Stimulated activated CD8-positive, alpha-beta memory T cell treated with anti-CD3 and anti-CD28 coated beads, Interleukin-2, amount 100 ng/mL, for 1 hour (primary cell): ENCODE measurements at places on chromosomes 16 and 17.

DNA sequence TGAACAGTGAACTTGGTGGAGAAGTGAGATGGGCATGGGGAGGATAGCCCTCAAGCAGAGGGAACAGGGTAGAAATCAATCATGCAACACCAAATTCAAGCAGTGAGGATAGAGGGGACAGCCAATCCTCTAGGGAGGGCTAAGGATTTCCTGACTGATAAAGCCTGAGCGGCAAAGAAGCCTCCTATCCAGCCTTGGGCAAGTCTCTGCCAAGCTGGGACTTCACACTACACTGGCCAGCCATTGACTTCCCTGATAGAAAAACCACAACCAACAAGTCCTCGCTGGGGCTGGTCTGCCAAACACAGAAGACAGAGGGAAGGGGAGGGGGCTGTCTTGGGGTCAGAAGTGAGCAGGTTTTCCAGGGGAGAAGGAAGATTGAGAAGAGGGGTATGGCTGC, 2.5 kb upstream of the FBXL19 start:
- no peak for DNase-seq

- DNase-seq, result no peak
Measured at GRCh38 chr17:81843713-81844326, 9.0 kb upstream of the PPP1R27 start.

DNA sequence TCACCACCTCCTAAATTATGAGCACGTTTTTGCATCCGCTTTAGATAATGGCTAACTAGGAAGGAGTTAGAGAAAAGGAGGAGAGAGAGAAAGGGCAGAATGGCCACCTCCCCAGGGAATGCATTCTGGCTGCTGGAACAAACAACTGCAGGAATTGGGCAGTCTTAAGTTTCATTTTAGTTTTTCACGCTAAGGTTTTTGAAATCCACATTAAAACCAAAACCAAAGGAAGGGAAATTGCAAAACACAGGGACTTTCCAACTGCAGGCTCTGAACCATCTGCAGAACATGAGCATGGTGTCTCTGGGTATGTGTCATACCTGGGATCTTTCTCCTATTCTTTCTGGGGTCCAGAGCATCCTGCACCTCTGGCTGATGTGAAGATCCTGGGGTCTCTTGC, 12.1 kb upstream of the CCL8 start:
- DNase-seq, result no peak

GRCh38 chr16:13436641-13437412, 483.1 kb upstream of the ERCC4 start:
- no peak for DNase-seq

DNA sequence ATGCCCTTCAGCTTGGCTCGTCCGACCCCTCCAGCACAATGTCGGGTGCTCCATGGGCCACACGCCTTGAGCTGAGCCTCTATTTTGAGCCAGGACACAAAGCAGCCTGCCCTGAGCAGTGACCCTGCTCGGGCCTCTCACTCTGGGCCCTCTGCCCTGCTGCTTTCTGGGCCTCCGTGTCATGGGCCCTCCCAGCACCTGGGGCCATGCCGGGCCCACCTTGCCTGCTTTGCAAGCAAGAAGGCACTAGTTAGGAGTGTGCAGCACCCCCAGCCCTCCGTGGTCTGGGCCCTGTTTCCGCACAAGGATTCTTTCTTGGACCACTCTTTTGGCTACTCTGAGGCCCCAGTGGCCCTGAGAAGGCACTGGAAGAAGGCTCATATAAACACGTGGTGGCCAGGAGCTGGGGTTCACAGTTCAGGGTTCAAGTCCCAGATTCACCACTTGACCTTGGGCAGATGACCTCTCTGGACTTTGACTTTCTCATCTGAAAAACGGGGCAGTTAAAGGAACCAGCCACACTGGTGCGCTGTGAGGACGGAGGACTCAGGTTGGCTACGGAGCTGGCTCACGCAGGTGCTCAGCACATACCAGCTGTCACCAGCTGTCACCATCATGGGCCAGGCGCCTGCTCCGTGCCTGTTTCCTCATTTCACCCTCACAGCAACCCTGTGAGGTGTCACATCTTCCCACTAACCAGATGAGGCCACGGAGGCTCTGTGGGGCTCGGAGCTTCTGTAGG, 166.0 kb upstream of the GSE1 start:
- no peak for DNase-seq

- DNase-seq, result no peak
Measured at GRCh38 chr17:73267648-73268537, 6.2 kb upstream of the CPSF4L start.

DNA sequence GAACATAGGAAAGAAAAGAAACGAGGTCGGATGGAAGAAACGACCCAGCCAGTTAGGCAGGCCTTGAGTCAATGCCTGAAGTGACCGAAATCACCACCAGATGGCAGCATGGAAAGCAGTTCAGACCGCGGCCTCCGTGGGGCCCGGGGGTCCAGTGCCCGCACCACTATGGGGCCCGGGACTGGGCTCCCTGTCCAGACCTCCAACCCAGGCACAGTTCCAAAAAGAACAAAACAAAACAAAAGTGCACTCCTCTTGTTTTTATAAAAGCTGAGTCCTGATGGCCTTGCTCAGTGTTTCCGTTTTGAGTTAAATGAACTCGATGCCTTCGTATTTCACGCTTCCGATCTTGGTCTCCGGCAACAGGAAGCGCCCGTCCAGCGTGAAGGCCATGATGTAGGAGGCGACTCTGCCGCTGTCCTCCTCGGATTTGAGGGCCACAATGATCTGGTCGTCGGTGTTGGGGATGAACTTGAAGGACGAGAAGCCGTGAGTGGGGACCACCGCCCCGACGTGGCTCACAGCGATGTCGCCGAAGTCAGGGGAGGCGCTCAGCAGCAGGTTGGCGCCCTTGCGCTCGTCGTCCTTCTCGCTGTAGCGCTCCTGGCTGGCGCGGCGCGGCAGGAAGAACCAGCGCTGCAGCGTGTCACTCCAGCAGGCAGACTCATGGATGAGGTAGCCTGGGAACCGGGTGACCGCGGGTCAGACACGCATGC, 13.7 kb upstream of the LGALS3BP start:
- peak; percentile 13 for DNase-seq

DNA sequence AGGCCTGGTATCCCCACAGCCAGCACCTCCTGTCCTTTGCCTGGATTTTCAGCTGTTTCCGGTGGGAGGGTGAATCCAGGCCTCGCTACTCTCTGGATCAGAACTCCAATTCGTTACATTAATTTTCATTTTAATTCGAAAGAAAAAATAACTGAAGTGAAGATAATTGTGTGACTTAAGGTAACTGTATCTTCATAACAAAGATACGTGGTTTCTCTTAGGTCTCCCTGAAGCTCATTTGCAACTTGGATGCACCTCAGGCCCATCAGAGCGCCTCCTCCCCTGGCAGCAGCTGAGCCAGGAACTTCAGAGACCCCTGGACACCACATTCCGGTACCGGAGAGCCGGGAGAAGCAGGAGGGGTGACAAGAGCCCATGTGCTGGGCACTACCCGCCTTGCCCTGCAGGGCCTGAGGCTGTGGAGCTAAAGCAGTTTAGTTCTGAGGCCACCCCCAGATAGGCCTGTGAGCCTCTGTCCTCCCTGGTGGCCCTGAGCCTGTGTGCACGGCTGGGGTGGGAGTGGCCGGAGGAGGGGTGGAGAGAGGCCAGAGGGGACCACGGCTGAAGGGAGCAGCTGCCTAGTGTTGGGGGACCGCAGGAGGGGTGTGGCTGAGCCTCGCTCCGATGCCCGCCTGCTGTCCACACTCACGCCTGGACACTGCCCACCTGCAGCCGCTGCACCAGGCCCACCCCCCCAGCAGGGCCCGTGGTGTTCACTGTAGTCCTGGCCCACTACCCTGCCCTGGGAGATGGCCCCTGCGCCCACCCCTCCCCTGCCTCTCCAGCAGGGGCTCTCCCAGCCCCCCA, 11.4 kb upstream of the DUS1L start:
- no peak for DNase-seq

DNA sequence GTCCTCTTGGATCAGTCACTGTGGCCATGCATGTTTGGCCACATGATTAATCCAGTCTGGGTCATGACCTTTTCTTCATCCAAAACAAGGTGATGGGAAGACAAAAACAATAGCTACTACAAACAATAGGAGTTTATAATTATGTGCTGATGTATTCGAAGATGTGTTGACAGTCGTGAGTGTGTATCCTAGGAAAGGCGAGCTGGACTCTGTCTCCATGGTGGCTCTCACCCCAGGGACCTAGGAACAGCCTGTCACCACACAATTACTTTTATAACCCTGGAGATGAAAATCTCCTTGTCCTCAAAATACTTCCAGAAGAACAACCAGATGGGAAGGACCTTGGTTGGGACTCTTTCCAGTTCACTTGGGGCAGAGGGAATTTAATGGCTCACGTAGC, 9.8 kb upstream of the PLK1 start:
- DNase-seq, result no peak

GRCh38 chr17:8420041-8420934, 15.4 kb upstream of the NDEL1 start:
- DNase-seq, result no peak

- DNase-seq, result no peak
Measured at GRCh38 chr17:19645734-19646201, 2.8 kb upstream of the ALDH3A2 start.

DNA sequence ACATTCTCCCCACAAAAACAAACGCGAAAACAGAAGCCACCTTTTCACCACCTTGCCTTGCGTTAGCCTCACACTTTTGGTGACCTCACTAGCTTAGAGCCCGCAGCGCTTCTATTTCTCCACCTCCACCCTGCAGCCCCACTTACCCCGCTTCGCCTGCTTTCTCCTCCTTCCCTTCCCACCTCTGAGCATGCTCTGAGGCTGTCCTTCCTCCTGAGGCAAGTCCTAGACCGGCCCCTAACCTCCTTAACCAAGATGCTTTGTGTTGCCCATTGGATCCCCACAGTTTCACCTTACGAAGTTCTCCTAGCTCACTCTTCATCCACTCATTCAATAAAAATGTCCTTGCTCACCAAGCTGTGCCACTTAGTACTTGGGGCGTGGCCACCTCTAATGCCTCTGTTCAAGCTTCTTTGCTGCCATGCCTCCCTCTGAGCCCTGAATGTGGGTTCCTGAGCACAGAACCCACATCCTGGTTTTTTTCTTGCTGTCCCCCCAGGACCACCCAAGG, 1.3 kb downstream of the GNGT2 start:
- DNase-seq, result no peak

DNA sequence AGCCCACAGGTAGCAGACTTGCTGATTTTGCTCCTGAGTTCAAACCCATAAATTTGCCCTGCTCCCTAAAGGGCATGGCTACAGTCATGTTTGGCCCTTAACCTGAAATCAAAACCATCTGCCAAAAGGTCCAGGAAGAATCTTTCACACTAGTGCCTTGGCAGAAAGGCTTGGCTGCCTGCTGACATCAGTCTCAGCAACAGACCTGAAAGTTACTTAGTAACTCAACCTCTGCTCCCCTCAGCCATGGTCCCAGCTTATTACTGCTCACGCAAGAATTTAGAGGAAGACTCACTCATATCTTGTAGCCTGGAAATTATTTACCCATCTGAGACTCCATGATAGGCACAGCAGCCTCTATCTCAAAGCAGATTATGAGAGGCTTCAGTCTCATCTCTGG, 98.0 kb upstream of the KIF2B start:
- no peak for DNase-seq

DNA sequence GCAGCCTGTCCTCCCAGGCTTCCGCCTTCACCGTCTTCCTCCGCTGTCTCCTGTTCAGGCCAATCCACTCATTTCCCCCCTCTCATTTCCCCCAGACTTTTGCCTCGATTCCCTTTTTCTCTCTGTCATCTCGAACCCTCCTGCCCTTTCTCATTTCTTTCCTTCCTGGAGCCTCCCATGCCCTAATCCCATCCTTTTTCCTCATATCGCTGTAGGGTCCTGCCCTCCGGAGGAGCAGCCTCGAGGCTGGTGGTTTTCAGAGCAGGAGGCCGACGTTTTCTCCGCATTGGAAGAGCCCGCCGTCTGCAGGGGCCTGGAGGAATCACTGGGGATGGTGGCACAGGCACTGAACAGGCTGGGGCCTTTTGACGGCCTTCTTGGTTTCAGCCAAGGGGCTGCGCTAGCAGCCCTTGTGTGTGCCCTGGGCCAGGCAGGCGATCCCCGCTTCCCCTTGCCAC, 597 bp downstream of the OVCA2 start:
- DNase-seq, result no peak

- DNase-seq, result no peak
Measured at GRCh38 chr17:82384051-82384729, 12.6 kb downstream of the UTS2R start.

GRCh38 chr17:45906927-45907622, 12.7 kb downstream of the MAPT start:
- no peak for DNase-seq
